ENCODE measurements at places on chromosomes 11 and 22.

- no peak for DNase-seq
These were observed 216.1 kb upstream of the NTM start for GRCh38 chr11:131154351-131154750.

- DNase-seq = no peak
These were observed 304.7 kb downstream of the NELL1 start for GRCh38 chr11:20973940-20974559.

DNA sequence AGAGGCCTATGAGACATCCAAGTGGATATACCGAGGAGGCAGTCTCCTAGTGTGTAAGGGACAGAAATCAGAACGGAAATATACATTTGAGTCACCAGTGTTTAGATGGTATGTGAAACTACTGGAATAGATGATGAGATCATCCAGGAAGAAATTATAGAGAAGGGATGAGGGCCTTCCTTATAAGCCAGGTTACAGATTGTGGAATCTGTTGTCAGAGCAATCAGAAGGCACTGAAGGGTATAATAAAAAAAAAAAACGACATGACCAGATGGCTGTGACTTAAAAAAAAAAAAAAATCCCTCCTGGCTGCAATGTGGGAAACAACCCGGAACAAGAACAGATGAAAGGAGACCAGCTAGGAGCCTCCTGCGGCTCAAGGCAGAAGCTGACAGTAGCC lies 2.7 kb downstream of the MAJIN start:
- no peak for DNase-seq

GRCh38 chr11:79226126-79226525 lies 214.7 kb downstream of the TENM4 start:
- no peak for DNase-seq

GRCh38 chr11:67572747-67573419 lies 10.7 kb upstream of the GSTP1 start:
- DNase-seq = peak; percentile 34

GRCh38 chr11:9895006-9895405 lies 231.1 kb downstream of the SWAP70 start:
- DNase-seq = no peak

DNA sequence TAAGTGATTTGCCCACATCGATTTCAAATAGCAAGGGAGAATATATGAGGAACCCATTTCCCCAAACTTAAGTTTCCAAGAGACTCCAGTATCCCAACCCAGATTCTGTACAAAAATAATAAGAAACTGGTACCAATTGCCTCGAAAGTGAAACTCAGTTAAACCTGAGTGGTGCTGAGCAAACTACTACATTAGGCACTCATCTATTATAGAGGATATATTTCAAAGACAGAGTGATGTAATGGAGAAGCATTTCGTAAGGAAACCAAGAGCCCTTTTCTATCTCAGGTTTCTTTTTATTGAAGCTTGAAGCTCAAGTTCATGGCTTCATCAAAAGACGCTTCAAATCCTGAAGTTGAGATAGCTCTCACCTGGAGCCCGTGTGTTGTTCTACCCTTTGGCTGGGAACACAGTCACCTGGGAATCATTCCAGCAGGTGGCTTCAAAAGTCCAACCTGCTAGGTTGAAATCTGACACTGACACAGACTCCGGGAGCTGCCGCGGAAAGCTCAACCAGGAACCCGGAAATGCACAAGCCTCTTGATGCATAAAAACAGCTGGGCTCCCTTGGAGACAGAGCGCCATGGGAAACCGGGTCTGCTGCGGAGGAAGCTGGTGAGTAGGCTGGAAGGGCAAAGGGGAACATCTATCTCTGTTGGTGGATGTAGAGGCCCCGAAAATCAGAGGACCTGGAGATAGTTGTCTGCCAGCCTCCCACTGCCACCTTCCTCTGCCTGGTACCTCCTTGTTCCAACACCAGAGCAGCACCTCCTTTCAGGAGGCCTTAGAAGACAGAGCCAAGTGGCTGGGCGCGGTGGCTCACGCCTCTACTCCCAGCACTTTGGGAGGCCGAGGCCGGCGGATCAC lies at the start of gene C11orf52:
Gene C11orf52, plus strand, starts transcription at position 524 of the 867 bp plus-strand sequence. Its CDS starts 60 bp downstream, at position 584.
- DNase-seq = no peak

DNA sequence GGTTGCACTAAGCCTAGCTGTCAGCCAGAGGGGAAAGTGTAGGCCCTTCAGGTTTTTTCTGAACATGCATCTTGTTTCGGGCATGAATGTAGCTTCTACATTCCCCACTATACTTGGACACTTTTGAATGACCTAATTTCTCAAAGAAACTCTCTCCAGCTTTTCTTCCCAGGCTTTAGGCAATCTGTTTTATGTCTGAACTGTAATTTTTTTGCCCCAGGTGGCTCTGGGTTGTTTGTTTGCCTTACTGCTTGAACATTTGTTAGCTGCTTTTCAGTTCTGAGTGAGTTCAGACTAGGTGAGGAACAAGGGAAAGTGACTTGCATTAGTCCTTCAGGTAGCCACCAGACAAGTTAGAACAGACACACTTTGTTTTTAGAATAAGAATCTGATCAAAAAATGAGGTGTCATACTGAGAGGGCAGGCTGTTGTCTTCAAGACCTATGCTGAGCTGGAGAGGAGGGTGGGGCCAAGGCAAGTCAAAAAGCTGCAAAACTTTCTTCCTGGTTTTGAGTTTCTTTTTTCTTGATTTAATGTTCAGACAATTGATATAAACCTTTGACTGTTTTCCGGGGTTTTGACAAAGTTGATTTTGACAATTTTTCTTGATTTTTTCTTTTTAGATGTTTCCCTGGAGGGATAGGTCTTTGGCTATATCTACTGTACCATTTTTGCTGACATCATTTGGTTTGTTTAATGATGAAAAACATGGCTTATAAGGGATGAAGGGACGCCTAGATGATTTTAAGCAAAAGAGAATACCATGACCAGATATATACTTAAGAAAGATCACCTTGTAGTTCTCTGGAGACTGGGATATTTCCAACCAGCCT lies 182.8 kb downstream of the WNT11 start:
- no peak for DNase-seq

DNA sequence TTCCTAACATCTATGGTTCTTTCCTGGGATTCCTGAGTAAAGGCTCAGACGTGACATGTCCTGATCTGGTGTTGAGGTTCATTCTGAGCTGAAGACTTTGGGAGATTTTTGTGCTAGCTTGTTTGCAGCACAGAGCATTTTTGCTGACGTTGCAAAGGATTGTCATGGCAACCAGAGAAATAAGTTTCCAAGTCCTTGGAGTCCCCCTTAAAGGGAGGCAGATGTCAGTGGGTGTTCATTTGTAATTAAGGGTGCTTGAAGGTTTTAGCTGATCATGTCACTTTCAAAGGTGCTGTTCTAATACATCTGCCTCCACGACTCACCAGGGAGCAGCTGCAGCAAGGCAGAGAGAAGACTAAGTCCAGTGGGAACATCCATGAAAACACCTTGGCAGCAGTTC lies 5.4 kb upstream of the SYN3 start:
- DNase-seq = no peak

GRCh38 chr11:69153661-69154060 lies 2.1 kb upstream of the SMIM38 start:
- DNase-seq = peak; percentile 49

GRCh38 chr22:45308957-45309421 lies 745 bp upstream of the FAM118A start:
- no peak for DNase-seq

- no peak for DNase-seq
These were observed 15.6 kb downstream of the TBC1D10A start for GRCh38 chr22:30310881-30311771.

- DNase-seq = no peak
These were observed 20.2 kb downstream of the OTUB1 start for GRCh38 chr11:64006398-64006797.

DNA sequence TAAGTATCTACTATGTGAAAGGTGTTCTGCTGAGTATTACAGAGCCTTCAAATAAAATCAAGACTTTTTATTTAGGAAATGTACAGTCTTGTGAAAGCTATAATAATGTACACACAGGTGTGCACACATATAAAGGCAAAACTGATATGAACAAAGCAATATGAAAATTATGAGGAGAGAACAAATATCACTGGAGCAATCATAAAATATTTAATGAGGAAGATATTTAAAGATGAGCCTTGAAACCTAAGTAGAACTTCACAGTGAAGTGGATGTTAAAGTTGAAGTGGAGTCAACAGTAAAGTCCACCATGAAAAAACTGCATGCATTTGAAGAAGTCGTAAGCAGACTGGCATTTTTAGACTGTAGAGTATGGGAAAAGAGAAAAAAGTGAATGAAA lies 18.5 kb downstream of the OR51F1 start:
- no peak for DNase-seq

Measured in stimulated activated naive B cell treated with anti-CD40 and anti-IgM and Interleukin-4, amounts not matched to agents 10 μg/mL and 1 μg/mL and 100 μg/mL, for 72 hours (primary cell).